ENCODE measurements at places on chromosomes 5 and 9.

DNA sequence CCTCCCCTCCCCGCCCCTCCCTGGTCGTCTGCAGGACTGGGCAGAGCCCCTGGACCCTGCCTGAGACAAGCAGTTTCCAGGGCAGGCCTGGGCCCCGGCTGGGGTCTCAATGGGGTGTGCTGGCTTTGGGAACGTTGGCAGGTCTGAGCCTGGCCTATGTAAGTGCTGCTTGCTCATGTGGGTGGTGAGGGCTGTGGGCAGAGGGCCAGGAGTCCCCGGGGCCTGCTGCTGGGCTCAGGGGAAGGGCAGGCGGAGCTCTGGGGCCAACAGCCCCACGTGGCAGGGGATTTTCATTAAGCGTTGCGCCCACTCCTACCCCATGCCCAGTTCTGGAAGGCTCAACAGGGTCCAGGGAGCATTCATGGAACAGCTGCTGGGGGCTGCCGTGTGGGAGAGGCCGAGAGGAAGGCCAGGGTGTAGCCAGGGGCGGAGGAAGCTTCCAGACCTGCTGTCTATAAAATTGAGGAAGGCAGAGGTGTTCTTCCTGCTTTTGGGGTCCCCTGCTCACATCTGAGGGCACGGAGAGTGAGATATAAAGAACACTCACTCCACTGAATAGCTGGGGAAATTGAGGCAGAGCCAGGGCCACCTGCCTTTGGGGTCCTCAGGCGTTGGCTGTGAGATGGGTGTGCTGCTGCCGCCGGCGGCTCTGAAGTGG, 32.5 kb downstream of the RXRA start:
- DNase-seq: no peak

GRCh38 chr9:75133396-75133795, 45.1 kb downstream of the OSTF1 start:
- no peak for DNase-seq

GRCh38 chr9:134033516-134034214, 8.4 kb downstream of the BRD3OS start:
- no peak for DNase-seq

DNA sequence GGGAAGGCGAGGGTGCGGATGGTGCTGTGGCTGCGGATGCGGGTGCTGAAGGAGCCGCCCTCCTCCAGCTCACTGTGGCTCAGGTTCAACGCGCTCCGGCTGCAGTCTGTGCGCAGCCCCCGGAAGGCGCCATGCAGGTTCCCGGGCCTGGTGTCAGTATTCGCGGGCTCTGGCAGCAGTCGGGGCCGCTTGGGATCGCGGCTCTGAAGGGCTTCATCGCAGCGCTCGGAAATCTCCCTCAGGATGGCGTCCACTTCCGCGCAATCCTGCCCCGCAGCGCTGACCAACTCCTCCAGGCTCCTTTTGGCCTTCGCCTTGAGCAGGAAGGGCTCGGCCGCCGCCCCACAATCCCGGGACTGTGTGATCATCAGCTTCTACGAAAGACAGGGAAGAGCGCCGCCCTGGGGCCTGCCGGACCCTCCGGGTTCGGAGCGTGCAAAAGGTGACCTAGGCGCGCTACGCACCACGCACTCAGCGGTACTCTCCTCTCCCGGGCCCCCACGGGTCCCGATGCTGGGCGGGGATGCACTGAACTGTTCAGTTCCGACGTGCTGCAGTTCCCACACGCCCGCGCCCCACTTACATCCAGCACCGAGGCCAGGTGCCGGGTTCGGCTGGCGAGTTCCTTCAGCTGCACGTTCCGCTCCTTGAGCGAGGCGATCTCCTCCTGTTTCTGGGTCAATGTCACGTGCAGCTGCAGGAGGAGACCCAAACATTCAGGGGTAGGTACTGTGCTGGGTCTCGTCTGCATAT, 6.5 kb downstream of the MCIDAS start:
- no peak for DNase-seq

- DNase-seq: no peak
Measured at GRCh38 chr5:20229303-20230005, 241.5 kb upstream of the CDH18 start.

DNA sequence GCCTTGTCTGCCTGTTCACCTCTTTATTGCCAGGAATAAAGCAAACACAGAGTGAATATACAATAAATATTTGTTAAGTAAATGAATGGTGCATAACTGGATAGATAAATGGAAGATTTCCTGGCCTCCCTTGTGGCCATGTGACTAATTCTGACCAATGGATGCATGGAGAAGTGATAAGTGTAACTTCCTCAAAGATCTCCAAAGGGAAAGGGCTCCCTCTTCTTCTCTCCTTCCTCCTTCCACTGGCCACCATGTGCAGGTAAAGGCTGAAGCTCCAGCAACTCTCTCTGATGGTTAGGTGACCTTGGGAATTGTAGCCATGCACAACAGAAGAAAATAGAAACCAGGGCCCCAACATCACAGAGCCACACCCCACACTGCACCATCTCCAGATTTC, 174.4 kb downstream of the EBF1 start:
- DNase-seq: no peak

DNA sequence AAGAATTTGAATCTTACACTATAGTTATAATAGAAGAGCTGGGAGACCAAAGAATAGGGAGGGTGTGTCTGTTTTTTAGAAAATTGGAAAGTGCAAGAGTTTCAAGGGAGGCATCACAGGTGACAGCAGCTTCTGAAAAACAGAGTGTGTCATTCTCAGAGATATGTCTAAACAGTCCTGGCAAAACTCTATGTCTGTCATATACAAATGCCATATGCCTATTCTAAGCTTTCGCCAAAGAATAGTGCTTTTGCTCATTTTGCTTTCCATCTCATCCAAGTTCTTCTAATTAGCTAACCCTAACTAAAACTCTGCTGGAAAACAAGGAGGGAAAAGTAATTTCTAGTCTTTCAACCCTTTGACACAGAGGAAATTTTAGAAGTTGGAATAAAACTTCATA, 388.0 kb upstream of the TYRP1 start:
- no peak for DNase-seq

DNA sequence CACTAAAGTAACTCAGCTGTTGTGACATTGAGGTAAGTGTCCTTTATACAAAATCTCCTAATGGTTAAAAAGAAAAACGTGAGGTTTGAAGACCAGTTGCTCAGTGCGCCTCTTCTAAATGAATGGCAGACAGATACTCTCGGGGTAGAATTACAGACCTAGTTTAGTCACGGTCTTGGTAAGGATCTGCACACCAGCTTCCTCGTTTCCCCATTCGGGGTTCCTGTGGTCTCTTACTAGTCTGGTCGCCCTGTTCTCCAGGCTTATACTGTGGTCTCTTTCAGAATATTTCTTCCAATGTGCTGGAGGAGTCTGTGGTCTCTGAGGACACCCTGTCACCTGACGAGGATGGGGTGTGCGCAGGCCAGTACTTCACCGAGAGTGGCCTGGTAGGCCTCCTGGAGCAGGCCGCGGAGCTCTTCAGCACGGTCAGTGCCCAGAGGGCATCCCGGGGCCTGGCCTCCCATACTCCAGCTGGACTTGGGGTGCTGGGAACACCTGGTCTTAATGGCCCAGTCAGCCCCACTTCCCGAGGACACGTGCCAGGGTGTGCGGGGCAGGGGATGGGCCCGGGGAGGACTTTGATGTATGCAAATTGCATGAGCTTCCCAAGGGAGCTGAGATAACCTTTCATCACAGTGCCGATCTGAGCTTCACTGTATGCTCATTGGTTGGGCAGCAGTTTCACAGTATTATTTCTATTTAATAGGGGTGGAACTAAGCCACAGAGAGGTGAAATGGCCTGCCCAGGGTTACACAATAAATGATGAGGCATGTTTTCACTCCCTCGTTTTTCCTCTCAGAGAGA, 224.5 kb downstream of the DOCK8 start:
- no peak for DNase-seq

DNA sequence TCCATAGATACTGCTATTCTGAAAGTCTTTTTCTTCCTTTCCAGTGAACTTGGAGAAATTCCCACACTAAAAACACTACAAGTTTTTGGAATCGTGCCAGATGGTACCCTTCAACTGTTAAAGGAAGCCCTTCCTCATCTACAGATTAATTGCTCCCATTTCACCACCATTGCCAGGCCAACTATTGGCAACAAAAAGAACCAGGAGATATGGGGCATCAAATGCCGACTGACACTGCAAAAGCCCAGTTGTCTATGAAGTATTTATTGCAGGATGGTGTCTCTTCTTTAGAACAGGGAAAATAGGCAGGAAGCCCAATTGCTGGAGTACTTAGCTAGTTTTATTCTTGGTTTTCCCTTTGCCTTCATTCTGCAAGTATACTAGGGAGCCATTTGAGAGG, 29.9 kb downstream of the SKP2 start:
- no peak for DNase-seq
